ENCODE measurements at places on chromosomes 2 and 18.

GRCh38 chr18:2529154-2529553, 42.2 kb downstream of the METTL4 start:
- H3K4me1 ChIP-seq = no peaks in the 10 kb centered on the region
- no peaks in the 10 kb centered on the region for H3K27me3 ChIP-seq
- no peak overlapping the region for H3K4me3 ChIP-seq

GRCh38 chr2:65033178-65033577, 23.0 kb upstream of the CEP68 start:
- H3K4me1 ChIP-seq = peaks cover 17% of the 10 kb centered on the region
- H3K36me3 ChIP-seq = no peaks in the 10 kb centered on the region

DNA sequence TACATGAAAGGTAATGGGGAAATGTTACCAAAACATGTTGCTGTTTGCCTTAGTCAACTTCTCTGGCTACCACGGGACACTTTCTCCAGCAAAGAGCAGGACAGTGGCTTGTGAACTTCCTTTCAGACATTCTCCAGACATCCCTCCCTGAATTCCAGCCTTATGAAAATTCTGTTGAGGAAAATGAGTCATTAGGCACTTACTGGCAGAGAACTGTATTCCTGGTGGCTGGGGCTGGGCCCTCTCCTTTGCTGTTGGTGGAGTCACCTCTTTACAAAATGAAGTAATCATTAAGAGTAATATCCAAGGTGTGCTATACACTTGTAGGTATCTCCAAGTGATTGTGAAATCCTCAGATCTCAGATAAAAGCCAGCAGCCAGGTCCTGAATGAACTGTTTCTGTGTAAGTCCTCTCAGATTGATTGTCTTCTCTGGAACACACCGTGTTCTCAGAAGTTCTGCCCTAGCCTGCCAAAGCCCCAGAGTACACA, 1.3 kb upstream of the FAP start:
- no peaks in the 10 kb centered on the region for H3K27me3 ChIP-seq
- no peak overlapping the region for H3K4me3 ChIP-seq
- H3K27ac ChIP-seq = peak overlapping the region; percentile 42
- no peaks in the 10 kb centered on the region for H3K36me3 ChIP-seq
- DNase-seq = peak; percentile 91

GRCh38 chr2:169715379-169716237, 18.0 kb upstream of the KLHL23 start:
- peak overlapping the region; percentile 50 for H3K4me3 ChIP-seq
- H3K27ac ChIP-seq = no peak overlapping the region
- H3K4me1 ChIP-seq = peaks cover 26% of the 10 kb centered on the region
- H3K27me3 ChIP-seq = no peaks in the 10 kb centered on the region
- no peaks in the 10 kb centered on the region for H3K36me3 ChIP-seq
- peak; percentile 74 for DNase-seq

- H3K27ac ChIP-seq = no peak overlapping the region
- no peak overlapping the region for H3K4me3 ChIP-seq
These were observed 29.3 kb downstream of the CUL3 start for GRCh38 chr2:224555823-224556366.

- H3K27me3 ChIP-seq = no peaks in the 10 kb centered on the region
- peak overlapping the region; percentile 97 for H3K27ac ChIP-seq
- DNase-seq = no peak
- H3K4me1 ChIP-seq = peaks cover 53% of the 10 kb centered on the region
These were observed 11.3 kb upstream of the ARHGEF4 start for GRCh38 chr2:130825231-130825965.

- H3K4me1 ChIP-seq = peaks cover 31% of the 10 kb centered on the region
- H3K27ac ChIP-seq = no peak overlapping the region
- no peaks in the 10 kb centered on the region for H3K36me3 ChIP-seq
- H3K4me3 ChIP-seq = no peak overlapping the region
- DNase-seq = no peak
- H3K27me3 ChIP-seq = no peaks in the 10 kb centered on the region
These were observed 13.1 kb downstream of the PPP3R1 start for GRCh38 chr2:68238955-68239822.

- no peaks in the 10 kb centered on the region for H3K4me1 ChIP-seq
- DNase-seq = no peak
- H3K27me3 ChIP-seq = no peaks in the 10 kb centered on the region
- no peak overlapping the region for H3K4me3 ChIP-seq
- H3K27ac ChIP-seq = no peak overlapping the region
These were observed 22.3 kb downstream of the INO80D start for GRCh38 chr2:206063635-206064034.

DNA sequence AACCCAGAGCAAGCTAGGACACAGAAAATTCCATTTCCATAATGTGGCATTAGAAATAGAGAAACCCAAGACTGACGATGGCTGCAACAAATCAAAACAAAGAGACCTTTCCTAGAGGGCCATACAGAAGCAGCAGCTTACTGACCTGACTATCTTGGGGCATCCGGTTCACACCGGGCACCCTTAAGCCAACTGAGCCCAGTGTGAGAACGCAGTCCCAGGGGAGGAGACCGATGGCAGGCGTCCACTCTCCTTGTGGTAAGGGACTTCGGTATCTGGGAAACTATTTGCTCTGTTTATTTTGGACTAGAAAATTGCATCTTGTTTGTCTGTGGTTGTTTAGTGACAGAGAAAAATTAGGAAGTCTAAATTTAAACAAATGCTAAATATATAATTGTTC, 244.8 kb upstream of the COPS8 start:
- no peaks in the 10 kb centered on the region for H3K27me3 ChIP-seq
- H3K36me3 ChIP-seq = no peaks in the 10 kb centered on the region
- DNase-seq = no peak
- no peak overlapping the region for H3K4me3 ChIP-seq

GRCh38 chr18:13407484-13407883, 188.9 kb downstream of the LDLRAD4 start:
- no peaks in the 10 kb centered on the region for H3K4me1 ChIP-seq
- H3K4me3 ChIP-seq = no peak overlapping the region
- H3K36me3 ChIP-seq = no peaks in the 10 kb centered on the region
- peaks cover 25% of the 10 kb centered on the region for H3K27me3 ChIP-seq
- DNase-seq = no peak

DNA sequence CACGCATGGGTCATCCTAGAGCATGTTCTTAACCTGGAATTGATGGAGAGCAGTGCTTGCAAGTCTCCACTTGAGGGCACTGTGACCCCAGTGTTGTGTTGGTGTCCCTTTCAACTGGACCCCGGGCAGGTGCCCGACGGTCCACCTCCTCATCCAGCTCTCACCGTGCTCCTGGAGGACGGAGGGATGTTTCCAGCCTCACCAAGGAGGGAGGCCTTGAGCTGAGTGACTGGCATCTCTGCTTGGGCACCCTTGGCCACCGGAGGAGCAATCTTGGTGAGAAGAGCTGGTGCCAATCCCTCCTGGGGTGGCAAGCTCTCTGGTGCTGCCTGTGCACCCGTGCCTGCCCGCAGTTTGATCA, 45.4 kb upstream of the ASB18 start:
- no peak for DNase-seq
- peak overlapping the region; percentile 63 for H3K27ac ChIP-seq
- H3K27me3 ChIP-seq = no peaks in the 10 kb centered on the region
- no peak overlapping the region for H3K4me3 ChIP-seq
- H3K4me1 ChIP-seq = peaks cover 8% of the 10 kb centered on the region

DNA sequence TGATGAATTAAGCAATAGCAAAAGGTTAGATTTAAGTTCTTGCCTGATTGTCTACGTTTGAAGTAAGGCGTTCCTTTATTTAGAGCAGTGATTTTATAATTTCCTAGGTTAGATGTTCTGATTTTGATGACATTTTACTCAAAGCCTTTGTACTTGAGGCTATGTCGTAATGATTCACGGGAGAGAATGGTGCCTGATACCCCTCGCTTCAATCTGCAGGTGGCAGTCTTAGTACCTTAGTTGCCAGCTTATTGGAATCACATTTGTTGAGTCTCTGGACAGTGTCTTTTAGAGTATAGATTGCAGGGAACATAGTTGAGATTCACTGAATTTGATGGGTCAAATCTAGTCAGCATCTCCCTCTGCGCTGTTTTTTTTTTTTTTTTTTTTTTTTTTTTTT, 89.5 kb downstream of the BIRC6 start:
- no peaks in the 10 kb centered on the region for H3K4me1 ChIP-seq
- DNase-seq = no peak
- peaks cover 46% of the 10 kb centered on the region for H3K36me3 ChIP-seq
- H3K27me3 ChIP-seq = no peaks in the 10 kb centered on the region
- no peak overlapping the region for H3K27ac ChIP-seq

DNA sequence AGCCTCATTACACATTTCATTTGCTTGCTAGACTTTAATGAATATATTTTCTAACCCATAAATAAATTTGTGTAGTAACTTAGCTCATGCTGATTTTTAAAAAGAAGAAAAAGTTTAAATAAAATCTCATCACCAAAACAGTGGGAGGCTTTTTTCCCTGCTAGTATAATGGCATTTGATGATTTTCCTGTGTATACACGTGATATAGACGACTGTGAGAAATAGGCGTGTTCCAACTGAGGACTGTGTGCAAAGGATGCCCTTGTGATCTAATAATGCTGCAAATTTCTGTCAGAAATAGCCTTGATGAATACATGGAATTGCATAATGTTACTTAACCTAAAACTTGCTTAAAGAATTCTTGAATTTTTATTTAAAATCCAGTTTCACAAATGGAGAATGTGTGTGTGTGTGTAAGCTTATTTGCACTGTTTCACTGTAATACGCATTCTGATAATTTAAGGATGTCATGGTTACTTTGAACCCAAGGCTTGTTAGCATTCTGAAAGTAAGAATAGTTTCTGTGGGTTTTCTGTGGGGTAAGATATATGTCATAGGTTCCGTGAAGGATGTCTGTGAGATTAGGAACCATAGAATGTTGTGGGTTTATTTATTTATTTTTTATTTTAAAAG, 178.0 kb downstream of the DLGAP1 start:
- no peak overlapping the region for H3K4me3 ChIP-seq
- H3K27me3 ChIP-seq = no peaks in the 10 kb centered on the region
- no peaks in the 10 kb centered on the region for H3K4me1 ChIP-seq
- DNase-seq = no peak

DNA sequence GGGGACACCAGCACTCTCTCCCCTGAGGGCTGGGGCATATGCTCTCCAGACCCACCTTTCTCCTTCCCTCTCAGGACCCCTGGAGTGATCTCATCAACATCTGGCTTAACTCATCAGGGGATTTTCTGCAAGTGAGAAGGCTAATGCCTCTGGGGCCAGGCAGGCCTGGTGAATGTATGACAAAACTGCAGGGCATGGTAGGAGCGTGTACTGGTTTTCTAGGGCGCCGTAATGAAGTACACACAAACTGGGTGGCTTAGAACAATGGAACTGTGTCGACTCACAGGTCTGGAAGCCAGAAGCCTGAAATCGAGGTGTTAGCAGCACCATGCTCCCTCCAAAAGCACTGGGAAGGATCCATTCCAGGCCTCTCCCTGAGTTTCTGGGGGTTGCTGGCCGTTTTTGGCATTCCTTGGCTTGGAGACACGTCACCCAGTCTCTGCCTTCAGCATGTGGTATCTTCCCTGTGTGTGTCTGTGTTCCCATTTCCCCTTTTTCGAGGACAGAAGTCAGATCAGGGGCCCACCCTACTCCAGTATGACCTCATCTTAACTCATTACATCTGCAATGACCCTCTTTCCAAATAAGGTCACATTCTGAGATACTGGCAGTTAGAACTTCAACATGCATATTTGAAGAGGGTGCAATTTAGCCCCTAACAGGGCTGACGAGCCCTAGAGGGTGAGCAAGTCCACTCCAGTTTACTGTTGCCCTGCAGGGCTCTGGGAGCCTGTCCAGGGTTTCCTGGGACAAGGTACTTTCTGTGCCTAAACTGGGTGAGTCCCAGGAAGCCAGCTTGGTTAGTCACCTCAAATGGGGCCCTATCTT, 45.5 kb upstream of the CAB39 start:
- H3K27me3 ChIP-seq = no peaks in the 10 kb centered on the region
- peak overlapping the region; percentile 0 for H3K27ac ChIP-seq
- no peaks in the 10 kb centered on the region for H3K36me3 ChIP-seq
- H3K4me3 ChIP-seq = no peak overlapping the region
- peaks cover 28% of the 10 kb centered on the region for H3K4me1 ChIP-seq

DNA sequence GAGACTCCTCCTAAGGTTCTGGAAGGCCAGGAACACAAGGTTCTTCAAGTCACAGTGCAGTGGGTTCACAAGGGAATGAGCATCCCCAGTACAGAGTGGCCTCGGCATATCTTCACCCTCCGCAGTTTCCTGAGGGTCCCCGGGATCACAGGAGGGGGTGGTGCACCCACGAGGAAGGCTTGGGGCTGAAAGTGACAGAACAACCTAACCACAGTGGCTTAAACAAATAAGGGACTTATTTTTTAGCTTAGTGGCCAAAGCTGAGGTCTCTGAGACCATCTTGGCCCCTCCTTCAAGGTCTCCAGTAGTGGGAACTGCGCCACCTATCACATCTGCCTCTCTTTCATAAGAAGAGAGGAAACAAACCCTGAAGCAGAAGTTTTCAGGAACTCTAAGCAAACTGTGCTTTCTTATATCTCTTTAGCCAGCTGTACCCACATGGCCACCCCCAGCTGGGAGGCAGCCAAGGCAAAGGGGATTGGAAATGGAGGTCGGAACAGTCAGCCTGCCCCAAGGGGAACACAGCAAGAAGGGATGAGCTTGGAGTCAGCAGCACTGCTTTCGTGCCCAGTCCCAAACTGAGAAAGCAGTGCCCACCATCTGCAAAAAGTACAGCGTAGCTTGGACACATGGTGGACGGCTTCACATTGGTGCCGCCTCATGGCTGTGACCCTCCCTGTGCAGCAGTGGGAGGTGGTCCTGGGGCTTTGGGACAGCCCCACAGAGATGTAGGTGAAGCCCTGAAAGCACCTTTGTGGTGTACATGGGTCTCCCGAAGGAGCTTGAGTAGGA, 260.0 kb upstream of the ID2 start:
- no peaks in the 10 kb centered on the region for H3K4me1 ChIP-seq
- no peak for DNase-seq
- H3K4me3 ChIP-seq = no peak overlapping the region

GRCh38 chr18:5974696-5975095, 79.4 kb upstream of the TMEM200C start:
- peaks cover 14% of the 10 kb centered on the region for H3K4me1 ChIP-seq
- 0 out of 2 replicates have a peak overlapping the region, but pooled peaks have one; percentile 30 for H3K27ac ChIP-seq
- H3K4me3 ChIP-seq = no peak overlapping the region
- H3K27me3 ChIP-seq = no peaks in the 10 kb centered on the region
- DNase-seq = no peak

- no peak overlapping the region for H3K4me3 ChIP-seq
- H3K27me3 ChIP-seq = no peaks in the 10 kb centered on the region
- H3K4me1 ChIP-seq = no peaks in the 10 kb centered on the region
- H3K36me3 ChIP-seq = no peaks in the 10 kb centered on the region
- DNase-seq = no peak
These were observed 254.0 kb downstream of the KCNJ3 start for GRCh38 chr2:154952346-154952980.
